Stimulated activated CD8-positive, alpha-beta memory T cell treated with anti-CD3 and anti-CD28 coated beads, Interleukin-7, amount 100 ng/mL, for 1 hour (primary cell): ENCODE measurements at places on chromosomes 1 and 21.

DNA sequence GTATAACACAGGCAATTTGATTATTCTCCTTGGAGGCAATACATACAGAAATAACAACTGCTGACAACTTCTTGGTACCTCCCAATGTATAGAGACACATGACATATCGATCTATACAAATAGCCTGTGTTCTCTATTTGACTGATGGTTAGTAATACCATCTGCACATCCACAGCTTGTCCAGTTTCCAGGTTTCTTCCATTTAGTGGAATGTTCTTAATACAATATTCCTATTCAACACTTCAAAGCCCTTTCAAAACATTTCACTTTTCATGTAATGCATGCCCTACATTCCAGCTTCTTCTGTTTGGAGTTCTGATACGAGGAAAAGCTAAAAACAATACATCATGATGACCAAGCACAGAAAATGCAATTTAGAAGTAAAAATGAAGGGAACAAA is 37.0 kb upstream of the GORAB start:
- DNase-seq: no peak

DNA sequence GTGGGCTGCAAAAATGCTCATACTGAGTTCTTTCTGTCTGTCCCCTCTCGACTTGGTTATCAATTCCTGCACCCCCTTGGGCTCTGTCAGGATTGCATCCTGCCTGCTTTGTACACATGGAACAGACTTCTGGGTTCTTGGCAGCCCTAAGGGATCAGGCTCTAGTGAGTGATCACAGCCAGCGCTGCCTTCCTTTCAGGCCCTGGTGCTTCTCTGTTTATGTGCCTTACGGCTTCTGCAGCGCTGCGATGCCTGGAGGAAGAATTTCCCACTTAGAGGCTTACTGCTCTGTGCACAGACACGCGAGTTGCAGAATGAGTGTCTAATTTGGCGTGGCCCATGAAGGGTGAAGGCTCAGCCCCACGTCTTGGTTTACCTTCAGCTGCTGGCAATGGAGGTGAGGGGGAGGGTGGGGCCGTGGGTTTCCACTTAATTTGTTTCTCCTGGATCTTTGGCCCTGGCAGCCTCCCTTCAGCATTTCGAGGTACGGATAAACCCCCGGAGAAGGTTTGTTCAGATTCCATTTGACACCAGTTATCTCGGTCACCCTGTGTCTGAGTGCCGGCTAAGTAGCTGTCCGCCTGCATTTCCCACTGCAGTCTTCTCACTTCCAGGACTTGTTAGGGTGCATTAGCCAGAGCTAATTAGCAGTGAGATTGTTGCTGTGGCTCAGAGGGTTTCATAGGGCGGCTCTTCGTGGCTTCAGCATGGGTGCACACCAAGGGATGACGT is 227.3 kb downstream of the DYRK1A start:
- no peak for DNase-seq

- DNase-seq: no peak
These were observed 145.5 kb downstream of the CTH start for GRCh38 chr1:70556541-70556940.

DNA sequence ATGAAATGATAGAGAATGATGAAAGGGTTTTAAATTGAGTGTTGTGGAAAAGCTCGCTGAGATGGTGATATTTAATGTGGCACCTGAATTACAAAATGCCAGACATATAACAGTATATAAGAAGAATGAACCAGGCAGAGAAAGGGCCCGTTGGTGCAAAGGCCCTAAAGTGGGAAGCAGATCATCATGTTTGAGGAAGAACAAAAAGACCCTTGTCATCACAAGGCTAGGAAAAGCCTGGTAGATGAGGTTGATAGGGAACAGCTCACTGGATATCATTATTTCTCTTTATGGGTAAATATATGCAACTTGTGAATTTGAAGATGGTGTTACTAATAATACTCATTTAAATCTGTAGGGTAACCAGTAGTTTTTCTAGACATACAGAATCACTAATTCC is 11.0 kb downstream of the RAP1A start:
- no peak for DNase-seq

DNA sequence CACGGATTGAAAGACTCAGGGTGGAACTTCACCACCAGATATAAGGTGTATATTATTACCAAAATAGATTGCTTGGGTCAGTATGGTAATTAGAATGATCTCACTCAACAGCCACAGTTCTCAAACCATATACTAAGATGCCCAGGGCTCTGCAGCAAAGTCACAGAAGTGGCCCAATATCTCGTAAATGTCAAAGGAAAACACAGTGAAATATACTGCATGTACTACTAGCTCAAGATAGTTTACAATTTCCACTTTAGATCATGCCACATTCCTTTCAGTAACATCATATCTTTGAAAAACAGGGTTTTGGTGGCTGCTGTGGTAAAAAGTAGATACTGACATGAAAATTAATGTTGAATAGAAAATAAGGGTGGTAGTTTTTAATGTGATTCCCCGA is 180.3 kb upstream of the ATP1B1 start:
- DNase-seq: no peak

DNA sequence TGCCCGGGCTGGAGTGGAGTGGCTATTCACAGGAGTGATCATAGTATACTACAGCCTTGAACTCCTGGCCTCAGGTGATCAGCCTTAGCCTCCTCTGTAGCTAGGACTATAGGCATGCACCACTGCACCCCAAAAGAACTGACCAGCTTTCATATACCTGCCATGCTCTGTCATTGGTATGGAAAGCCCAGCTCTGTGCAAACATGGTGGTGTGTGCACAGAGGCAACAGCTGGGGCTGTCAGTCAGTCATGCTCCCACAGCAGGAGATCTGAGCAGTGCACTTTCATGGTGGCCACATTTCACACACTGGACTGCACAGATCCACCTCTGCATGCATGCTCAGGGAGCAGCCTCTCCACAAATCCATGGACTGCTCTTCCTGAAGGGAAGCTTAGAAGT is 8.8 kb upstream of the JAK1 start:
- no peak for DNase-seq

DNA sequence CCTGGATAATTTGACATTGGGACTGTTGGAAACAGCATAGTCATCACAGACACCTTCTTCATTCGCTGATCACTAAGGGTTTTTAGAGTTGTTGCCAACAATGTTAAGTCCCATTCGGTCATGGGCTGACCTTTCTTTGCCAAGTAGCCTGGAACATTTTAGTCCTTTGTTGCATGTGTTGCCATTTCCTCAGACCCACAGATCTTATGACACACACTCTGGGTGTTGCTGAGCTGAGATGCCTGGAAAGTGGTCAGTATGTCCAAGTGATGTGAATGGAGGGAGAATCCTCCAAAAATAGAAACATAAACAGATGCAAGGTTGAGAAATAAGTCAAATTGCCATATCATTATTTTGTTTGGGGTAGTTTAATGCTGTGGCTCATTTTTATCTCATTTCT is 61.5 kb upstream of the GJA5 start:
- DNase-seq: no peak

DNA sequence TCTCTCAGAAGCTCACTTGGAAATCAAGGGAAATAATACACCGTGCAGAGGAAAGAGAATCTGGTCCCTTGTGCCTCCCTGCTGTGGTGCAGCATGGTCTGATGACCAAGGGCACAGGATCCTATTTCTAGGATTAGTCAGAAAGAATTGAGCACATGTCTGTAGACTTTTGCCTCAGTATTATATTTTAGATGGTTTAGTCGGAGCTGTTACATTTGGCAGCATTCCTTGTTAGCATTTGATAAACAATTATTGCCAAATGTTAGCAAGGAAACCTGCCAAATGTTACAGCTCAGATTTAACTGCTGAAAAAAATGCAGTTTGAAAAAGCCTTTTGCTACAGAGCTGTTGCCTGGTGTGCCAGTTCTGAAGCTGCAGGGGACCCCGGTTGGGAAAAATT is 183.5 kb upstream of the DPYD start:
- no peak for DNase-seq

DNA sequence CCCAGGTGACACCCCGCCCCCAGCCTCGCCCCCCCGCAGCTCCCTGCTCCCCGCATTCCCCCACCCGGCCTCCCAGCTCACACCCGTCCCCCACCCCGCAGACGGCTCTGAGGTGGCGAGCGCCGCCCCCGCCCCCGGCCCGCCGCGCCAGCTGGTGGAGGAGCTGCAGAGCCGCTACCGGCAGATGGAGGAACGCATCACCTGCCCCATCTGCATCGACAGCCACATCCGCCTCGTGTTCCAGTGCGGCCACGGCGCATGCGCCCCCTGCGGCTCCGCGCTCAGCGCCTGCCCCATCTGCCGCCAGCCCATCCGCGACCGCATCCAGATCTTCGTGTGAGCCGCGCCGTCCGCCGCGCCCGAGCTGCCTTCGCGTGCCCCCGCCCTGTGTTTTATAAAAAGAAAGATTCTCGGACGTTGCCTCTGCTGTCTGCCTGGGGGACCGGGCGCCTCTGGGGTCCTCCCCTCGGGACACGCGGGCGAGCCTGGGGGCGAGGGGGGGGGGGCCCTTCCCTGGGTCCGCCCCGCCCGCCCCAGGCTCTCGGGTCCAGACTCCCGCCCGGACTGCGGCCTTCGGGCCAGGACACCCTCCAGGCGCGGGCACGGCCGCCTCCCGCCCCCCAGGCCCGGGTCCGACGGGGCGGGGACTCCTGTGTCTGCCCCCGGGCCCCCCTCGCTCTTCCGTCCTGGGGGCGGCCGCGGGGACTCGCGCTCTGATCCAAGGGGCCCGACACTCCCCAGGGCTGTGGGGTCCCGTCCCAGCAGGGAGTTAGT is 1.6 kb upstream of the MMP23B start:
- DNase-seq: peak; percentile 89
